Hematopoietic multipotent progenitor cell (in vitro differentiated cells): ENCODE measurements at places on chromosomes 6 and 20. TPM values are rescaled to one million over a fixed set of nuclear protein-coding genes. Genes with fewer than 3 reads are reported as not detected.

The VSX1 gene
- total RNA-seq, result not detected

GRCh38 chr6:86913795-86914194 lies 23.5 kb upstream of the HTR1E start:
- DNase-seq, result no peak

DNA sequence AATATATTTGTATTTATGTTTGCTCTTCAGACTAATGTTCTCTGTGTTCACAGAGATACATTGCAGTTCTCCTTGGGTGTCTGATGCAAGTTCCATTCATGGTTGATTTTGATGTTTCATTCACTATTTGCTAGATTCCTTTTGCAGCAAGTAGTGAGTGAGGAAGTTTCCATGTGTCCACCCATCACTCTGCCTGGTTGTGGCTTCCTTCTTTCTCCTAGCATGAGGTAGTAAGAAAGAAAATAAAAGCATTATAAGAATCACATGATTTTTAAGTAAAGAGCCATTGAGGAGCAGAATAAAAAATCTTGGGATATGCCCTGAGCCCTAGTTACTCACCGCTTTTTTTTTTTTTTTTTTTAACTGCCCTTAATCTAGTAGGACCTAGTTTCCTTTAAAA lies 8.7 kb downstream of the SASH1 start:
- DNase-seq, result no peak

DNA sequence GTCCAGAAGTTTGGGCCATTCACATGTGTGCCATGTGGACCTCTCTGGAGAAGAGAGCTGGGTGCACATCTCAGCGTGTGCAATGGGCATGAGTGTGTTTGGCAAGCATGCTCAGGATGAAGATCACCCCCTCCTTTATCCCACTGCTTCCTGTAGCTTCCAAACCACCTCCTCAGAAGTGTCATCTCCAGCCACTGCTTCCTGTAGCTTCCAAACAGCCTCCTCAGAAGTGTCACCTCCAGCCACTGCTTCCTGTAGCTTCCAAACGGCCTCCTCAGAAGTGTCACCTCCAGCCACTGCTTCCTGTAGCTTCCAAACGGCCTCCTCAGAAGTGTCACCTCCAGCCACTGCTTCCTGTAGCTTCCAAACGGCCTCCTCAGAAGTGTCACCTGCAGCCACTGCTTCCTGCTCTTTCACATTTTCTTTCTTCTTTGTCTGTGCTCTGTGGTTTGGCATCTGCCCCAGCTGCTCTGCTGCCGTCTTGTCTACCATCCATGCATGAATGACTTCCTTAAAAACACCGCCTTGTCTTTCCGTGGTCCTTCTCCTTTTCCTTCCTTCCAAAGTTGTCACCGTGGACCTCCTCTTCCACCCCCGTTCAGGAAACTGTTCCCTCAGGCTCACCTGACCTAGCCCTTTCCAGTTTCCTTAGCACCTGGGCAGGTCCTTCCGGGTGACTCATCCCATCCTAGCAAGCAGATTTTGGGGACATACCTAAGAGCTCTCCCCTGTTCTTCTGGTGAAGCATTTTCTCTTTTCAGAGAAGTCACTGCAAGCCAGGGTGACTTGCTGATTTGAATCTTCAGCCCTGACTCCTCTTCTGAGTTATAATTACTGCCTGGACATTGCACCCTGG lies 43.5 kb upstream of the TIAM2 start:
- DNase-seq, result no peak

The FAXC gene
- total RNA-seq, result under 0.01 TPM

GRCh38 chr20:48581167-48581566 lies 246.6 kb downstream of the PREX1 start:
- no peak for DNase-seq

GRCh38 chr6:161676586-161676985 lies 402.7 kb upstream of the AGPAT4 start:
- no peak for DNase-seq

The COL9A1 gene
- total RNA-seq, result not detected

GRCh38 chr6:168165373-168165772 lies 86.4 kb upstream of the FRMD1 start:
- no peak for DNase-seq

DNA sequence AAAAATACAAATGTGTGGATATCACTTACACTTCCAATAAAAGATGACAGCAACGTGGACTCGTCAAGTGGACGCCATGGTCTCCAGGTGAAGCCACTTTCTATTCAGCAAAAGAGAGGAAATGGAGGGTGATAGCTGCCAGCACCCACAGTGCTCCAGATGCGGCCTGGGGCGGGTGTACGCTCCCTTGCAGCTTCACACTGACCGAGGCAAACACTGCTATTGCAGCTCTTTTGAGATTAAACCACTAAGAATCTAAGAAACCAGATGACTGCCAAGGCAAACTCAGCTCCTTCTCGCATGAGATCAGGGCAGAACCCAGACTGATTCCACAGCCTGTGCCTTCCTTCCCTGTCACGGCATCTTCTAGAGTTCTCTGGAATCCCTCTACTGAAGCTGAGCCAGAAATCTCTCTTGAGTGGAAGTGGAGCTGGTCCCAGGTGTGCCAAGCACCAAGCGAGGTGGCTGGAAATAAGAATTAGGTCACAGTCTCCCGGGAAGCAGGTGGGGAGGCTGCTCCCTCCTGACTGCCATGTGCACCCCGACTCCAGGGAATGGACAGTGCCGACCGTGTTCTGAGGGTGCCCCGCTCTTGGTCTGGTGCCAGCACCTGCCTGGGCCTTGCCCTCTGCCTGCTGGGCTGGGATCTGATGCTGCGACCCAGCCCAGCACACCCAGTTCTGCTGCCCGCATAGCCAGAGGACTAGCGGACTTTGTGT lies 90.1 kb upstream of the AFDN start:
- DNase-seq, result no peak

DNA sequence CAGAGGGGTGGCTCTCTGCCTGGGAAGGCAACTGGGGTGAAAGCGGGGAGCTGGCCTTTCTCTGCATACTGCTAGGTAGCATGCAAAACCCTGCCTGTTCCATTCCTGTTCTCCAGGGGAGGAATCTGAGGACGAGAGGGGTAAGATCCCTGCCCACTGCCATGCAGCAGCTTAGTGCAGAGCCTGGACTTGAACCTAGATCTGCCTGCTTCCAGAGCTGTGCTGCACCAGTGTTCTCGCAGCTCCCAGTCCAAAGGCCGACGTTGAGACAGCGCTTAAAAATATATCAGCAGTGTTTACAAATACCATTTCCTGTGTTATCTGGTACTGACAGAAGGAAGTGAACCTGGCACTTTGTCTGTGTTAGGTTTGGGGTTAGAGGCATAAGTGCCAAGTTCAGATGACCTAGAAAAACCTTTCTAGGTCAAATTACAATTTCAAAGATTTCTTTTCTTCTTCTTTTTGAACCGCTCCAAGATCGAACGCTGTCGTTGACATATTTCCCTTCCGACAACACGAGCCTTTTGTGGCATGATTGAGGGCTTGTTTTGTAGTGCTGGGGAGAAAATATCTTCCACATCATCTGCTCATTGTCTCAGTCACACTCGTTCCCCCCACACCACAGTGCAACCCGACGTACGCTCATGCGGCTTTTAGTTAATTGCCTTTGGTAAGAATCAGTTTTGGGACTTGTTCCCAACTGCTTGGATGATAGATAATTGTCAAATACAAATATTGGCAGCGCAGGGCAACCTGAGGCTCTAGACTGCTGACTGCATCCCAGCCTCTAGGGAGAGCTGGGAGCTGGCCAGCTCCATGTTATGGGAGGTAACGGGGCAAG lies 44.6 kb downstream of the TOX2 start:
- no peak for DNase-seq

GRCh38 chr6:131367206-131367873 lies 205.7 kb upstream of the ARG1 start:
- no peak for DNase-seq

GRCh38 chr6:9140951-9141460 lies 705.7 kb upstream of the SLC35B3 start:
- DNase-seq, result no peak

DNA sequence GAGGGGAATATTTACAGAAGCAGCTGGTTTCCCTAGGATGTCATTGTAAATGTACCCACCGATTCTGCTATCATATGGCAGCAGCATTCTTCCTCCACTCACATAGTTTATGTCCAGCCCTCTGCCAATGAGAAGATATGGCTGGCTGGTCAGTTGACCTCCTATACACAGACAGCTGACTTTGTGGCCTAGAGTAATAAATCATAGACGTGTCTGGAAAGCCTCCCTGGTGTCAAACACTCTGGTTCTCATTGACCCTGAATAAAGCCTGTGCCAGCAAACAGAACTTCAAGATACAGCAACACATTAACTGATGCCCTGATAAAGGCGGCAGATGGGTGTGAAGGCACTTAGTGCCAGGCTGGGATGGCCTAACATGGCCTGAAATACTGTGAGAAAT lies 52.6 kb downstream of the GPR63 start:
- no peak for DNase-seq
